ENCODE measurements at places on chromosomes 3 and 15.

DNA sequence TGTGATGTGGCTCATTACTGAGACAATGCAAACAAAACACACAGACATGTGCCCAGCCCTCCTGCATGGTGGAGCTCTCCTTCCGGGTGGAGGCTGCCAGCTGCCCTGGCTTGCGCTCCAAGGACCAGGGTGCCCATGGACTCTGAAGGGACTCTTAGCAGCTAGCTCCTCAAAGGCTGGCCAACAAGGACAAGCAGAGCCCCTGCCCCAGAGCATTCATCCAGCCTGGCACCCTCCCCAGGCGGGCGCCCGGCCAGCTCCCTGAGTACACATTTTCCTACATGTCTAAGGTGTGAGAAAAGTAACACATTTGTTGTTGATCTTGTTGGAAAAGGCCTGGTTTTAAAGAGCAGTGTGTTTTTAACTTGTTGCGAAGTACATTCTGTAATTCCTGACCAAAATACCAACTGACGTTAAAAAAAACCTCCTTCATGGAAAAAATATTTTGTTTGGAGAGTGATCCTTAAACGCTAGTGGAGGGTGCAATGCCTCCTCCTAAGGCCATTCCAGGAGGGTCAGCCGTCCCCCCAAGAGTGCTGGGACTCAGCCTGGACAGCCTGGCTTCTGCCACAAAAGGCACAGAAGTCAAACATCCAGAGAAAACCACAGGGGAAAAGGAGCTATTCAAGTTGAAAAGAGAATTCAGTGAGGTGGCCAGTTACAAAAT lies 86.9 kb downstream of the KLF15 start:
- no peak for DNase-seq

DNA sequence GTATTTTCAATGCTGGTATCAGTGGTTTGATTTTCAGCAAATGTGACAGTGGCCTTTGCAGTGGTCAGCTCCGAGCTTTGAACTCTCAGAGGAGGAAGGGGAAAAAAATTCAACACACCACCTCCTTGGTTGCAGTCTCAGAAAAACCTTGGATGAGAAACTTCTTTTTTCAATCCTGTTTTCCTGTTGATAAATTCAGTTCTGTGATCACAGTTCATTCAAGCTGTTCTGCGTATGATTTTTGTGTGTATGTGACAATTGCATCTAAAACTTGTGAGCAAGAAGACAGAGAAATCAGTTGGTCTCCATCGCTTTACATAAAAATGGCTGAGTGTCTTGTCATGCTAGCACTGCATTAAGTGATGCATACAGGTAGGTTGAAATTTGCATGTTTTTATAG lies 19.2 kb downstream of the ZBTB38 start:
- DNase-seq: no peak

DNA sequence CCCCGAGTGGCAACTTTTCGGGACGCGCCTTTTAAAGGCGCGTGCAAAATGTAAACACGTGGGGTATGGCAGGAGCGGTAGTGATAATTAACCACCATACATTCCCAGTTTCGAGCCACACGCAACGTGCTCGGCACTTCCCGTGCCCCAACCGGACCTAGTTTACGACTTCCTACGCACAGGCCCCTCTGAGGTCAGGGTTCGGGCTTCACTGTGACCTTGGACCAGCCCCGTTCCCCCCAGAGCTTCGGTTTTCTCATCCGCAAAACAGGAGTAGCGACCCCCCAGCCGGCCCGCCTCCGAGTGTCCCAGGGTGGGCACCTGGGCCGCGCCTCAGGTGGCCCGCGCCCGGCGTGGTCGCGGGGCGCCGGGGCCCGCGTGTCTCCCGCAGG lies 451 bp downstream of the CHCHD4 start:
- no peak for DNase-seq

- DNase-seq: no peak
These were observed 318.6 kb upstream of the ICE2 start for GRCh38 chr15:60797444-60798040.

DNA sequence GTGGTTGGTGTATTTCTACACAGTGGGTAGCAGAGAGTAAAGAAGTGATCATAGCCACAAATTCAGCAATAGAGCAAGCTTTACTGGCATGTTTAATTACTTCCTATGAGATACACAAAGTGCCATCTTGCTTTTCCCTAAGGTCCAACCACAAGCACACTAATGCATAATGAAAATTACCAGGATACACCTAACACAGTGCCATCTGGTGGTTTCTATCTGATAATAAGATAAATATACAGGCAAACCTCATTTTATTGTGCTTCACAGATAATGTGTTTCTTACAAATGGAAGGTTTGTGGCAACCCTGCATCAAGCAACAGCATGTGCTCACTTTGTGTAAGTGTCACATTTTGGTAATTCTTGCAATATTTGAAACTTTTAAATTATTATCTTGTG lies 223.0 kb downstream of the NSUN3 start:
- DNase-seq: no peak

GRCh38 chr3:13072600-13073325 lies 466 bp downstream of the IQSEC1 start:
- DNase-seq: no peak

- DNase-seq: no peak
These were observed 118.4 kb upstream of the SPRED1 start for GRCh38 chr15:38134252-38134651.

GRCh38 chr15:44471885-44472455 lies 44.5 kb downstream of the CTDSPL2 start:
- no peak for DNase-seq

DNA sequence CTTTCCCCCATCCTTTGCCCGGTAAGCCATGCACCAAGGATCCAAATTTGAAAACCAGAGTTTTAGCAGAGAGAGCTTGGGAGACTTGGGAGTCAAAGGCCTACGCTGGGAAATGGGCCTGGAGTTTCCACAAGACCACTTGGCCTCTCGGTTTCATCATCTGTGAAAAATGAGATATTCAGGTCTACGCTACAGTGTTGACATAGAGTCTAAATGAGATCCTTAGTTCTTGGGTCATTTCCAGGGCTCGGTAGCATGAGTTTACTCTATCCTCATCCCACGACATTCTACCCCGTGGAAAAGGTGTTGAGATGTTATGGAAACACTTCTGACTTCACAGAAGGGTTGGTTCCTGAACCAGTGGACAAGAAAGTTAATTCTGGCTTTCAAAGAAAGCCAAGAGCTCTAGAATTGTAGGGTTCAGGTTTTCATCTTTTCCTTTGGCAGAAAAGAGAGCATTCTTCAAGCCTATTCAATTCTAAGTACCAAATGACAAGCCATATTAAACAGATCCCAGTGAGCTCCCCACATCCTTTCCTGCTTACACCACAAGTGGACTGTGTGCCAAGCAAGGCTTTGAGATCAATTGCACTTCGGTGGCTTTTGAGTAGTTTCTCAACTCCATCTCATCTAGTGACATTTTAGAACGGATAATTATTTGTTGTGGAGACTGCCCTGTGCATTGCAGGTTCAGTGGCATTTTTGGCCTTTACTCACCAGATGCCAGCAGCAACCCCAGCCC lies 219.7 kb downstream of the SLCO3A1 start:
- DNase-seq: no peak

DNA sequence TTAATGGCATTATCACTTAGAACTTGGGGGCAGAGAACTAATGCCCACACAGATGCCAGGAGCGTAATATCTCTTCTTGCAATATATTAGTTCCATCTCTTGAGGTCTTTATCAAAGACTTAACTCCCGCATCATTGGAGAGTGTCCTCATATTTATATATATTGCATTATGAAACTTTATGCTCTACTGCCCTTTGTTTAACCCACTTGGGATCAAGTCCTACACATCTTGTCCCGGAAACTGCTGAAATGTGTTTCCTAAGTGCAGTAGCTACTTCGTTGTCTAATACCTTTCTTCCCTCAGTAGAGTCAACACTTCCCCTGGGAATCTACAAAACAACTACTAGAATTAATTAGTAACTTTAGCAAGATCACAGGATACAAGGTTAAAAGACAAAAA lies 1029.2 kb downstream of the OTOL1 start:
- DNase-seq: no peak

DNA sequence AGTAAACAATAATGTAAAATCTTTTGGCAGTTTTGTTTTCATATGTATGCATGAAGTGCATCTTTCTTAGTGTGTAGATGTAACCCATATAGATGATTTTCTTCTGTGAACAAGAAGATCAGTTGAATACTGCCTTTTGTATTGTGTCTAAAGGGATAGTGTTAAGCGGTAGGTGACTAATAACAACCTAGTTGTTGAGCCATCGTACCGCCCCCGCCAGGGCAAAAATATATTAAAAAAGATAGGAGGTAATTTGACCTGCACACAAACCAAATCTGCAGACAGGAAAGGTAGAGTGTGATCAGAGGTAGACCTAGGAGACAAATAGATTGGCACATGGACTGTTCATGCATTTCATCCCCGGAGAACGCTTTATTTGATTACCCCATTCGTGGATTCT lies 3.3 kb upstream of the GMNC start:
- no peak for DNase-seq

DNA sequence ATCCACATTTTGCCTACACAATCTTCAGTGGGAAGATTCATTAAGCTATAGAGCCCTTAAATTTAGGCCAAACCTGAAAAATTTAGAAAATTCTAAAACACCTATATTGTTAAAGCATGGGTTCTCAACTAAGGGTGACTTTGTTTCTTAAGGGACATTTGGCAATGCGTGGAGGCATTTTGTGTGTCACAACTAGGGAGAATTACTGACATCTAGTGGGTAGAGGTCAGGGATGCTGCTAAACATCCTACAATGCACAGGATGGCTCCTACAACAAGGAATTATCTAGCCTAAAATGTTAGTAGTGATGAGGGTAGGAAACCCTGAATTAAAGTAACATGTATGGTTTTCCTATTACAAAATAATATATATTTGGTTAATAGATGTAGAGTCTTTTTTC lies 55.8 kb downstream of the TBC1D5 start:
- no peak for DNase-seq
